ENCODE measurements at places on chromosomes 1 and 21.

DNA sequence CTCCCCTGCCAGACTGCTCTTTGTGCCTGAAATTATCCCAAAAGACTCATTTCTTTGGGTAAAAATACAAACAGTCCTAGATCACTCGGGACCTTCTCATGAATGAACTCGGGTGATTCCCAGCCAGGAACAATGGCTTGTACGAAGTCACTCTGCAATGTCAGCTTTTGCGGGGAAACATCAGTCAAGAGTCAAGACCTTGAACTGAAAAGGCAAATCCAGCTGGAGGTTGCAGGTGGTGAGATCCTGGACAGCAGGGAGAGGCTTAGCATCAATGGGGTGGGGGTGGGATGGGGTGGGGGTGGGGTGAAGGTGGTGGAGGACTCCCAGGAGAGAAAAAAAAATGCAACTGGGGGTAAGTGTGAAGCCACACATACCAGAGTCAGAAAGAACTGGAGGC lies 115.0 kb upstream of the SLC25A33 start:
- no peak for DNase-seq

DNA sequence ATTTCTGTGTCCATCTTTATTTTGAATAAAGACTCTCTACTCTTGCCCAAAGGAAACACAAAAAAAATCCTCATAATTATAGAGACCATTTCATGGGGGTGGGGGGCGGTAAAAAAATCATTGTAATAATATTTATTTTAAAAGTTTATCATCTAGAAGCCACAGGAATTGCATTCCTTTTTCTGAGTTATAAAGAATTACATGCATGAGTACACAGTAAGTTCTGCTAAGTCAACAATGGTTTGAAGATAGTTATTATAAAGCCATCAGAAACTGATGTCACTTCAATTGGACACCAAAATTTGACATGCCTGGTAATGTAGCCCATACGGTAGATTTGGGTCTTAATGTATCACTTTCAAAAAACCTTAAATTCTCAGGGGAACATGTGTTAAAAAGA lies 478.1 kb upstream of the NR5A2 start:
- no peak for DNase-seq

- no peak for DNase-seq
Measured at GRCh38 chr1:68758666-68759209, 261.9 kb upstream of the DEPDC1 start.

DNA sequence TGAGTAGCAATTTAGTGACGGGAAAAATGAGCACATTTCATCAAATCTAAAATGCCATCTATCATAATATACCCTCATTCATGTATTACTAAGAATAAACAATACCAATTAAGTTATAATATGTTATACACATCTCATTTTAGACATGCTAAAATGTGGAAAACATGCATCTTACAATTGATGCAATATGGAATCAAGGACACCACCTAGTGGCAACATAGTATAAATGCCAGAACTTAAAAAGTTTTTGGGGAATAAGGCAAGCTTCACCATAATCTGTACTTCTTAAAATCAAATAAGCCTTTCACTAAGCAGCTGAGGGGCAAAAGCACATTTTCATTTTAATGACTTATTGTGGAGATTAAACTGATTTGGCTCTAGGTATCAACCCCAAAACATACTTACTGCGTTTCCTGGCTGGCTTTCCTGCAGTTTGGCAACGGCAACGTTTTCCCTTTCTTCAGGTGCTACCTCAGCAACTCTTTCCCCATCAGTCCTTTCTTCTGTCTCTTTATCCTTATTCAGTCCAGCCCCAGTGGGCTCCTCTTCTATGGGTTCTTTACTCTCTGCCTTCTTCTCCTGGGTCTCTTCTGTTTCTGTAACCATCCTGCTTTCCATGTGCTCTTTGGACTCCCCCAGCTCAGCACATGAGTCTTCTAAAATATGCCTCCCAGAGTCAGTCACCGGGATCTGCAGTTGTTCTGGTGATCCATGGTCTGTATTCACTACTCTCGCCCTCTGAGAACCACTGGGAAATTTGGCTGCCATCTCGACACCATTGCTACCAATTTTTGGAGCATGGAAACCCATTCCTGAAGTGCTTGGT lies 11.4 kb downstream of the SDE2 start:
- DNase-seq, result peak; percentile 27

- no peak for DNase-seq
Measured at GRCh38 chr1:117753652-117754051, 147.8 kb downstream of the TENT5C start.

GRCh38 chr1:29805122-29805895 lies 569.0 kb downstream of the PTPRU start:
- no peak for DNase-seq

DNA sequence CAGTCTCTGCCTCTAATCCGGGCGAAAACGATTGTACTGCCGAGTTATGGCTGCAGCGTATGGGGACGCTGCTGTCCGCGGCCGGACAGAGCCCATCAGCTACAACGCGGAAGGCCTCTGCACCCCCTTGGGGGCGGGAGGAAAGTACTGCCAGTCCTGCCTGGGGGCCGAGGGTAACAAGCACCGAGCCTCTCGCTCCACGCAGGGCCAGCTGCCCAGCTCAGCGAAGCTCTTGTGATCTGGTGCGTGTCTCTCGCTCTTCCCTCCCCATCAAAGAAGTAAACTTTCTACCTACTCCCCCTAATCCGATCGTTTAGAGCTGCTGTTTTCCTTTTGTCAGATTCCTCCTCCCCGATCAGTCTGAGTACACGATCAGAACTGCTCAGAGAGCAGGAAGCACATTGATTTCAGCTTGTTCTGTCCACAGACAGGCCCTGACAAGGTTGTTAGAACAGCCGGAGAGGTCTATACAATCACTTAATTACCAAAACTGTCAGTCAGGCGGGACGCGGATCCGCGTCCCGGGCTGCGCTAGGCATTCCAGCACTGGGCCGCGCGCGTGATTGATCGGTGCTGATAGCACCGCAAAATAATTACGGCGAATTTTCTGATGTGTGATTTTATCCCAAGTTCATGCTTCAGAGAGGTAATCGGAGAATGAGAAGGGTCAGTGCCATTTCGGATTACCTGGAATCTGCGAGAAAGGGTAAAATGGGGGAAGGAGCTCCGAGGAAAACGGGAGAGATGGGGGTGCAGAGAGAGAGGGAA lies 8.7 kb upstream of the BARHL2 start:
- no peak for DNase-seq

DNA sequence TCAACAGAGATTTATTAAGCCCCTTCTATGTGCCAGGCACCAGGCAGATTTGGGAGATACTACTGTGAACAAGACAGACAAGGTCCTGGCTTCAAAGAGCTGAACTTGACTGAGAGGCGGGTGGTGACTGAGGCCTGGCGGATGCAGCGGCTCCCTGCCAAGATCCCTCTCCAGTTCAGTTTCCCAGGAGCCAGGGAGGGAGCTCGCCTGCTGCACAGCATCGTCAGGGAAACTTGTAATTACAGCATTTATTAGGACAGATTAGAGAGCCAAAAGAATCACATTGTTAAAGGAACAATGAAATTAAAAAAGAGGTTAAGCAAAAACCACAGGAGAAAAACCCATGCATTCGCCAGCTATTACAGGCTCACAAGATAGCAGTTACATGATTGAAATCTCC lies 55.3 kb downstream of the ETS2 start:
- DNase-seq, result no peak

DNA sequence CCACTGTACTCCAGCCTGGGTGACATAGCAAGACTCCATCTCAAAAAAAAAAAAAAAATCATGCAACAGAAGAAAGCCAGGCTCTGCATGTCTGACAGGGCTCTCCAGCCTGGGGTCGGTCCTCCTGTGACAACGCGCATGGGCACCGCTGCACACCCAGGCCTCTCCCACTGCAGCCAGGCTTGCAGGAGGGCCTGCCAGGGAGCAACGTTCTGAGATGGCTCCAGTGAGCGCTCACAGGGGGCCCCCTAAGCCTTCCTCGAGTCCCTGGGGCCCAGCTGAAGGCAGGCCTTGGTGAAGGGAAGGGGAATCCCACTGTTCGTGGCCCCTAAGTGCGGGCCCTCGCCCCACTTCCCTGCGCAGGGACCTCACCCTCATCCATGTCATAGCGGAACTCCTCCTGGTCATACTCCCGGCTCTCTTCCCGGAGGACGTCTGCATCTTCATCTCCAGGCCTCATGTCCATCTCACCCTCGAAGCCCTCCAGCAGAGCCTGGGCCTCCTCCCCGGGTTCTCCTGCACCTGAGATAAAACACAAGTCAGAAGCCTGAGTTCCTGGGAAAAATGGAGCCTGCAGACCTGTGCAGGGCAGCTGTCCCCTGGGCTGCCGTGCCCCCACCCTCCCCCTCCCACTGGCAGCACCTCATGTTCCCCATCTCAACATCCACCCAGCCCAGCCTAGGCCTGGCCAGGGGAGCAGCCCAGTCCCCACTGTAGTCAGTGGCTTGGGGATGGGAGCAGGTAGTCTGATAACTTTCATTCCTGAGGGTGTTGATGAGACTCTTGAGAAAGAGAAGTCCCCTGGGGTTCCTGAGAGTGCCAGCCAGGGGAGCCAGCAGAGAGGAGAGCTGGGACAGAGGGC lies 20.3 kb downstream of the RSPH1 start:
- no peak for DNase-seq

DNA sequence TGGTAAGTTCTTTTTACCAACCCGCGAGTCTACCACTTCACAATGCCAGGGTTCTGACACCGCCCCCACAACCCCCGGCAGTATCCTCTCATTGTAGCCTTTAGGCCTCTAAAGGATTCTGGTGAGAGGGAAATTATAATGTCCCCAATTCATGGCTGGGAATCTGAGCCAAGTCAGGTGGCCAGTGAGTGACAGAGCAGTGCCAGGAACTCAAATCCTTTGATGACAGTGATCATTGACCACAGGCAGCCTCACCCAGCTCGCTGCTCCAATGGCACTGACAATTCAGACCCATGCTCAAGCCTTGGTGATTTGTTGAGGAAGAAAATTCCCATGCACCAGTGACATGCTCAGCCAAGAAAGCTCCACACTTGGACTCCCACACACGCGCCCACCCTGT lies 63.4 kb upstream of the CSF1 start:
- DNase-seq, result no peak

DNA sequence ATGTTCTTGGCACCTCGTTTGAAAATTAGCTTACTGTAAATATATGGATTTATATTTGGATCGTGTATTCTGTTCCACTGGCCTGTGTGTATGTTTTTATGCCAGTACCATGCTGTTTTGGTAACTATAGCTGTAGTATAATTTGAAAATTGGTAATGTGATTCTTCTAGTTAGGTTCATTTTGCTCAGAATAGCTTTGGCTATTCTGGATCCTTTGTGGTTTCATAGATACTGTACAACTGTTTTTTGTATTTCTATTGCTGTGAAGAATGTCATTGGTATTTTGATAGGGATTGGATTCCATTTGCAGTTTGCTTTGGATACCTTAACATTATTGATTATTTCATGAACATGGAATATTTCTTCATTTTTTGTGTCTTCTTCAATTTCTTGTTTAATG lies 490.2 kb downstream of the BRINP3 start:
- DNase-seq, result no peak

GRCh38 chr21:42837421-42838211 lies 41.7 kb downstream of the WDR4 start:
- DNase-seq, result no peak

DNA sequence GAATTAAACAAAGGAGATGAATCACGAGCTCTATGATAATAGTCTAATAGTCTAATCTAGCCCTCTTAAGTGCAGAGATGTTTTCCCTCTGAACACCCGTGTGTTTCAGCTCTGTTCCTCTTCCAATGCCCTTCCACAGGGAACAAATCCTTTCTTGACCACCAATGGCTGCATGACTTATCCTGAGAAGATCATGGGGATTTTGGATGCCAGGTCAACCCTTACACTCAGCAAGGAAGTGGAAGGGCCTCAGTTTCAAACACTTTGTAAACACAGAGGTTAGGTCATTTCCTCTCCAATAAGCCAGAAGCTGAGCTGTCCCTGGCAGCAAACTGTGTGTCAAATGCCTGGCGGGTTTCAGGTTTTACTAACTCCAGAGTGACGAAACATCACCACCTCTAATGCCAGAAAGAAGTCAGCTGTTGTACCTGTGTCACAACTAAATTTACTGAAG lies 200.0 kb downstream of the GABPA start:
- DNase-seq, result no peak

DNA sequence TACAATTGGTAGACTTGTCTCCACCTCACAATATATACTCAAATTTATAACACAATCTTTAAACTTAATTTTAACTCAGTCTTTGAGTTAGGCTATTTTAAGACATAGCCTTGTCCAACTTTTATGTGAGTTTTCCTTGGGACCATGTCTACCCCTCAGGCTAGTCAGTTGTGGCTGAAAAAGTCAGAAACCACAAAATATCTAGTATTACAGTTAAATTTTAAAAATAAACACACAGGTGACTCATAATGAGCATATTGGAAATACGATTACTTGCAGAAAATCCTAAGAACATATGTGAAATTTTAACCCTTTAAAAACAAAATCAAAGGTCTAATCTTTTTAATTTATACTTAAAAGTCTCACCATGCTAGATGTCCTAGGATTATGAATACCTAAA lies 4.8 kb upstream of the ASB17 start:
- no peak for DNase-seq

DNA sequence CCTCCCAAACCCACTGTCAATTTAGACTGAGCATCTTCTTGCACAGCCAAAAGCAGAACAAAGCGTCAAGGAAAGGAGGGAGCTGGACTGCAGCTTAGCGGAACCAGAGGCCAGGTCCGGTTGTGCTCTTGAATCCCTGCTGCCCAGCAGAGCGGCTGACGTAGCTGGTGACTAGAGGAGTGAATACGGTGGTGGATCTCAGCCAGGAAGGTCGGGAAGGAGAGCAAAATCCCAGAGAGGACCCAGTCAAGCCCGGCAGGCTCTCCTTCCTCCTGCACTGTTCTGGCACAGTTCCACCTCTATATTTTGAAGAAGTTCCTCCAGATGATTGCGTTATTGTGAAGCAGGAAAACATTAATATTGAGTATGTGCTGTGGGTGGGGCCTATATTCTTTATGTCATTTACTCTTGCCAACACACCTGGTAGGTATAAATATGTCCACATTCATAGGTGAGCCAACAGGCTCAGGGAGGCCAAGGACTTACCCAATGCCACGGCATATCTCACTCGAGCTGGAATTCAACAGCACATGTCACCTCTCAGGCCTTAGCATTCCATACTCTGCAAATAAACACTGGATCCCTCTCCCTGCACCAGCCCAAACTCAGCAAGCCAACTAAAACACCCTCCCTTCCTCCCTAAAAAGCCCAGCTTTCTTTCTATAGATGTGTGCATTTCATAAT lies 23.6 kb upstream of the ABCB10 start:
- DNase-seq, result no peak

- DNase-seq, result no peak
Measured at GRCh38 chr1:214224611-214225354, 56.2 kb upstream of the SMYD2 start.

- DNase-seq, result no peak
Measured at GRCh38 chr21:44601596-44602462, 1.4 kb downstream of the KRTAP10-7 start.

DNA sequence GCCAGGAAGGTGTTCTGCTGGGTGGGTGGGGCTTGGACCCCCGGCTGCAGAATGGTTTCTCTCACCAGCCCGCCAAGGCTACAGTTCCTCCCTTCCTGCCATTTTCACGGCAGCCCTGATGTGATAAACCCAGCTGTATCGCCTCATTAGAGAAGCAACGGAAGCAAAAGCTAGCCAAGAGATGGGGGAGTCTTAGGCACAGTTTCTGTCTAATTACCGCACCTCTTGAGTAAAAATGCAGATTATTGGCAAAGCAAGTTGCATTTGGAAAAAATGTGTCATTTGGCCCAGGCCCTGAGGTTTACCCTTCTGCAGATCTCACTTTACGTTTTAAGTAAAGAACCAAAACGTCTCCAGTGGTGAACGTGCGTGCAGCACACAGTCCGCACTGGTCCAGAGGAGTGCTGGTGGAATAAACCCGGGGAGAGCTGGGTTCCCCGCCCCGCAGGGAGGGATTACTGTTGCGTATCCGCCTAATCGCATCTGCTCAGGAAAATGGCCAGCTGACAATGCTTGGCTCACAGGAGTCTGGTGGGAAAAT lies 109.9 kb downstream of the GALNT2 start:
- no peak for DNase-seq

All from NCI-H345 (cell line).